GM13977 (cell line): ENCODE measurements at places on chromosomes 12 and 14.

DNA sequence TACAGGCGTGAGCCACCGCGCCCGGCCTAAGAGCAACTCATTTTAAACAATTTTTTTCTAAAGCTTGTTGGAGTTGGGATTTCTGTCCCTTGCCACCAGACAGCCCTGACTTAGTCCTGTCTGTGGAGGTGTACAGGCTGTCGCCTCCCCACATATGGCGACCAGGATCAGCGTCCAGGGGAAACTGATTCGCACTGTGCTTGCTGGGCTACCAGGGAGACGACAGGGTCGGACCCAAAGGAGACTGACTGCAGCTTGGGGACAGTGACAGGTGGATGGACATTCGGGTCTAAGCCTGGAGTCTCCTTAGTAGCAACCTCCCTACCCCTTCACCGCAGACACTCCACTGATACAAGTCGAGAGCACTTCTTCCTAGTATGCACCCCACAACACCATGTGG is 40.3 kb downstream of the TRAFD1 start:
- no peak for DNase-seq

DNA sequence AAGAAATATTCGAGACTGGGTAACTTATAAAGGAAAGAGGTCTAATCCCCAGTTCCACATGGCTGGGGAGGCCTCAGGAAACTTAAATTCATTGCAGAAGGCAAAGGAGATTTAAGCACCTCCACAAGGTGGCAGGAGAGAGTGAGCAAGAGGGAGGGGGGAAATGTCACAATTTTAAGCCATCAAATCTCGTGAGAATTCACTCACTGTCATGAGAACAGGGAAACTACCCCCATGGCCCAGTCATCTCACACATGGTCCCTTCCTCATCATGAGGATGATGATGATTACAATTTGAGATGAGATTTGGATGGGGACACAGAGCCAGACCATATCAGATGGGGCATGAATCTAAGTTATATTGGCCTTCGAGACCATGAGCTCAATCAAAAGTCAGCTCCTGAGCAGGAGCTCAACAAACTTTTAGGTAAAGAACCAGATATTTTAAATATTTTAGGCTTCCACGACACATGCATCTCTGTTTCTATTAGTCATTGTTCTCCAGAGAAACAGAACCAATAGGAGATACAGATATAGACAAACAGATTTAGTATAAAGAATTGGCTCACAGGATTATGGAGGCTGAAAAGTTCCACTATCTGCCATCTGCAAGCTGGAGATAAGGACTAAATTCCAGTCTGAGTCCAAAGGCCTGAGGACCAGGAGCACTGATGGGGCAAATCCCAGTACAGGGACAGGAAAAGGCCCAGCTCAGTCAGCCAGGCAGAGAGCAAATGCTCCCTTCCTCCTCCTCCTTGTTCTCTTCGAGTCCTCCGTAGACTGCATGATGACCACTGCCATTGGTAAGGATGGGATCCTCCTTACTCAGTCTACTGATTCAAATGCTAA is 24.9 kb downstream of the DGLUCY start:
- peak; percentile 19 for DNase-seq

GRCh38 chr14:58663494-58664111 is 25.8 kb downstream of the DACT1 start:
- no peak for DNase-seq

GRCh38 chr14:41146391-41146790 is 460.3 kb upstream of the LRFN5 start:
- no peak for DNase-seq

- no peak for DNase-seq
Observed at GRCh38 chr14:31244626-31245025, 37.0 kb upstream of the HECTD1 start.

DNA sequence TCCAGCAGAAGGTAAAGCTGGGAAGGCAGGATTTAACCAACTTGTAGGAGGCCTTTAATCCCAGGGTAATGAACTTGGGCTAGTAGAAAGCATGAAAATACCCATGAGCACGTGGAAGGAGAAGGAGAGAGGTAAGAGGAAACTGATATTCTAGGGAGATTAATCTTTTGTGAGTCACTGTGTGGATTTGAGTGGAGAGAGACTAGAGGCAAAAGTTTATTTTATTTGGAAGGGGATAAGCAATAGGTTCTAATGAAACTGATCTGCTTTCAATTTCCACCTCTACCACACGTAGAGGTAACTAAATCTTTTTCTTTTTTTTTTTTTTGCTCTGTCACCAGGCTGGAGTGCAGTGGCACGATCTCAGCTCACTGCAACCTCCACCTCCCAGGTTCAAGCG is 52.1 kb downstream of the PTPN21 start:
- DNase-seq, result no peak

GRCh38 chr12:111748867-111749266 is 17.9 kb upstream of the ALDH2 start:
- DNase-seq, result no peak

GRCh38 chr14:70339039-70339438 is 20.4 kb downstream of the COX16 start:
- no peak for DNase-seq

GRCh38 chr12:39161465-39162085 is 256.2 kb upstream of the CPNE8 start:
- no peak for DNase-seq
